ENCODE measurements at places on chromosomes 3 and 15.

DNA sequence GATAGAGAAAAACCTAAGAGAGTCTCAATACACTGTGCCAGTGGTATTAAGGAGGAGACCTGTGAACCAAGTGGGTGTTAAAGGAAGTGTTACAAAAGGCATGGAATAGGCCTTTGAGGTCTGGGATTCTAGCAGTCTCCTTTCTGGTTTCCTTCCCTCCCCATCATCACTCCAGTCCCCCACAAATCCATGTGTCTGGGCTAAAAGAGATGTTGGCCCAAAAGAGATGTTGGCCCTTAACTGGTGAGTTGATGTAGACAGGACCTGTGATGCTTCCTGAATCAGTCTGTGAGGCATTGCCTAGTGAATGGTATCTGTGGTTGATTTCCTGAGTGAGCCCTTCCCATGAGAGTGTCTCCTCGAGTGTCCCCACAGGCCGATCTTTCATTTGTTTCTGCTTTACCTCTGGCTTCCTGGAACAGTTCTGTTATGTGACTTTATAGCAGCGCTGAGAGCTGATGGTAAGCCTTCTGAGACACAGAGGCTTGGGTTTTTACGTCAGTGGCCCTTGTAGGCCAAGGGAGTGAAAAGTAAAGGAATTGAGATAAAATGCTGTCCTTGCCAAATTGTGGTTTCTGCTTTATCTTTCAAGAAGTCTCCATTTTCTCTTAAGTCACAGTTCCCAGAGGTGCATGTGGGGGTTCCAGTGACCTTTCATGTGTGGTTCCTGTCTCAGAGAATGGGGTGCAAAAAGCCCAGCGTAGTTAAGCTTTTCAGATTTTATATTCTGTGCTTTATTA is 87.8 kb downstream of the KLHL25 start:
- DNase-seq: no peak

DNA sequence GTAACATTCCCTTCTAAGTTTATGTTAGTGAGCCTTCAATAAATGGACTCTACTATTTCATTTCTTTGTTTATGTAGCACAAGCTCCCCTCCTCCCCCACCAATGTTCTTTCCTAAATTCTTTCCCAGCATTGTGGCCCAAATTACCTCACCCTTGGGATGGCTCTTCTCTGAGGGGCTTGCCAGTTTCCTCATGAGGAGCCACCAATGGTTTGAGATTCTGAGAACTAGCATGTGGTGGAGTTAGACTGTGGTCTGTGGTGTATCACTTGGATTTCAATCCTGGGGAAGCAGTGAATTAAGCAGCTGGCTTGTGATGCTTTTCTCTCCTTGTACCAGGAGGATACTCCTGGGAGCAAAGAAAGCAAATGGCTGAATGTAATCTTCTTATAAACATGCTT is 50.0 kb upstream of the NPHP3 start:
- DNase-seq: no peak

GRCh38 chr3:53604232-53604631 is 109.8 kb downstream of the CACNA1D start:
- no peak for DNase-seq

DNA sequence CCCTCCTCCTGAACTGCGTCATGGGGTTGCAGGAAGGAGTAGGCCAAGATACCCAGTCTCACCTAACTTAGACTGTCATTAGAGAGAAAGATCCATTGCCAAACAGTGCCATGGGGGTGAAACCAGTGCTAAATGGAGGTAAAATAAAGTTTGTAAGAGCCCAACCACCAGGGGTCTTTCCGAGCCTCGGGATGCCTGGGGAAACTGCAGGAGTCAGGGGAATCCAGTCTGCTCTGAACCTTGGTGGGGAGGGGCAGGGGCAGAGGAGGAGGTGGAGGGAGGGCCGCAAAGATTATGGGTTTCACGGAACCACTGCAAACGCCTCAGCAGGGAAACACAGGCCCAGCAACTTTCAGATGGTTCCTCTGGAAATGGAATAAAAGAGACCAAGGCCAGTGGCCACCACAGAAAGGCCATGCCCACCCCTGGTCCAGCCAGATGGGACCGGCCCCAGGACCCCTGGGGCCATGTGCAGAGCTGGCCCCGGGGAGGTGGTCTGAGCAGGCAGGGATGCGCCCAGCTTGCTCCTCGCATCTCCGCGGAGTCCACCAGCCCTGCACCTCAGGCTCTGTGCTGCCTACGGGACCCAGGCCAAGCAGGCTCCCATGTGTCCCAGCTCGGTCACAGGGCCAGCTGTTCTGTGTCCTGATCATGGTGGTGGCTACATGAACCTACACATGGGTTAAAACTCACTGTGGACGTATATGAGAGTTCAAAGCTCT is 19.8 kb upstream of the GP9 start:
- DNase-seq: no peak

GRCh38 chr15:57761562-57761961 is 55.0 kb downstream of the POLR2M start:
- no peak for DNase-seq
